ENCODE measurements at places on chromosomes 12 and 14.

GRCh38 chr12:18492372-18493025 lies 231.2 kb downstream of the PIK3C2G start:
- DNase-seq, result no peak

DNA sequence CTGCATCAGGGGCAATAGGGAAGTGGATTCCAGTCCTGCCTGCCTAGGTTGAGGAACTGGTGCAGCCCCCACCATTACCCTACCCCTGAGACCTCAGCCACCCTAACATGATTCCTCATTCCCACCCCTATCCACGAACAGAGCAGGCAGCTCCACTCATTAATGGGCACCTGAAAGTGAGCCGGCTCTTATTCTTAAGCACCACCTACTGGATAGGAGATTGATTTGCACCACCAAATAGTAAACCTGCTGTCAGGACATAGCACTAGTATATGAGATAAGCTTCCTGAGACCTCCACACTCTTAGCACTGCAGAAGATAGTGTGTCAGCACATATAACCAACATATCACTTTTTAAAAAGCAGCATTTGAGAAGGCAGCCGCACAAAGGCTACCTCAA lies 573.2 kb downstream of the SOX5 start:
- no peak for DNase-seq

GRCh38 chr12:62907078-62907477 lies 27.9 kb downstream of the PPM1H start:
- no peak for DNase-seq

GRCh38 chr14:95327558-95328374 lies 8.1 kb upstream of the CLMN start:
- DNase-seq, result no peak

GRCh38 chr12:88529531-88530488 lies 50.5 kb downstream of the KITLG start:
- peak; percentile 6 for DNase-seq

GRCh38 chr14:54040846-54041245 lies 84.2 kb upstream of the BMP4 start:
- no peak for DNase-seq

GRCh38 chr14:68951035-68951797 lies 27.9 kb downstream of the ACTN1 start:
- no peak for DNase-seq

- DNase-seq, result peak; percentile 1
These were observed 273.4 kb upstream of the SLC16A7 start for GRCh38 chr12:59322473-59322872.

DNA sequence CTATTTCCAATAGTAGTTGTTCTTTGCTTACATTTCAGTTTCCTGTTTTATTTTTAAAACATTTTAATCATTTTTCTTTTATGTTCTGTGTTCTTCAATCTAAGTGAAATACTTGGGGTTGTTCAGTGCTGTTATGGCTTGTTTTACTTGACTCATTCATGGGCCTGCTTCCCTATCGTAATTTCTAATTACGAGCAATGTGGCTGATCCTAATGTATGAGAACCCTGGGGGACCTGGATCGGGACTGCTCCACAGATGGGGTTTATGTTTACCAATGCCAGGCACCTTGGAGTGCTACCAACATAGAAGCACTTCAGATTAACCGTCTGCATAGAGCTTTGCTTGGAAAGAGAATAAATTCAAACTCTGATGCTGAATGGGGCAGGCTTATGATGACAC lies 29.8 kb downstream of the TECPR2 start:
- no peak for DNase-seq

GRCh38 chr12:103884316-103884715 lies 43.3 kb upstream of the NT5DC3 start:
- peak; percentile 10 for DNase-seq

DNA sequence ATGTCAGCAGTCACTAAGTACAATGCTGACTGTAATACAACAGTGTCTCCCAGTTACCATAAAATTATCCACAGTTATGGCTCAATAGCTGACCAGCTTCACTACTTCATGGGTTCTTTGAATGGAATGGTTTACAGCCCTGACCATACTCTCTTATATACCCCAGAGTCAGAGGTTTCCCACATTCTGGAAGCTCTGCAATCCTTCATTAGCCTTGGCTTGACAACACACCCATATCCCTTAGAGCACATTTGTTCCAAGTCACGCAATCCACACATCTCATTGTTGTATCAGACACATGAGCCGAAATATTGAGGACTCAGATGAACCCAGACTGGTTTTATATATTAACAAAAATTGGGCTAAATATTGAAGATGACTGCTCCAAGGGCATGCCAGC lies 209.4 kb upstream of the PLXNC1 start:
- DNase-seq, result no peak

- peak; percentile 42 for DNase-seq
These were observed 704 bp downstream of the ATP2B1 start for GRCh38 chr12:89707703-89708564.

GRCh38 chr12:674272-674781 lies 11.1 kb upstream of the NINJ2 start:
- DNase-seq, result no peak

- DNase-seq, result no peak
These were observed 856 bp upstream of the EIF4B start for GRCh38 chr12:53005215-53005985.

DNA sequence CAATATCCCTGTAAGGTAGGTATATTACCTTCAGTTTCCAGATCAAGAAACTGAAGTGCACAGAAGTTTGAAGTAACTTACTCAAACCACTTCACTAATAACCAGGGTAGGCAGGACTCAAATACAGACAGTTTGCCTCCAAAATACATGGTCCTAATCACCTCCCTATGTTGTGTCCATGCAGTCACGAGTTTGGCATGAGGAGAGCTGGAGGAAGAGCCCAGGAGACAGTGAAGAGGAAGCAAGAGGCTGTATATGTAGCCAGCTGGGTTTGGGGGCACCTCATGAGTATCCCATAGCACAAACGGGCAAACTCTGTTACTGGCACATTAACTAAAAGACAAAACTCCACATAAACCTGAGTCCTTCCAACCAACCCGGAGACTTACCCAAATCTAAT lies 79.2 kb downstream of the DUSP16 start:
- no peak for DNase-seq

- DNase-seq, result no peak
These were observed 126.4 kb downstream of the DUSP6 start for GRCh38 chr12:89225808-89226411.

DNA sequence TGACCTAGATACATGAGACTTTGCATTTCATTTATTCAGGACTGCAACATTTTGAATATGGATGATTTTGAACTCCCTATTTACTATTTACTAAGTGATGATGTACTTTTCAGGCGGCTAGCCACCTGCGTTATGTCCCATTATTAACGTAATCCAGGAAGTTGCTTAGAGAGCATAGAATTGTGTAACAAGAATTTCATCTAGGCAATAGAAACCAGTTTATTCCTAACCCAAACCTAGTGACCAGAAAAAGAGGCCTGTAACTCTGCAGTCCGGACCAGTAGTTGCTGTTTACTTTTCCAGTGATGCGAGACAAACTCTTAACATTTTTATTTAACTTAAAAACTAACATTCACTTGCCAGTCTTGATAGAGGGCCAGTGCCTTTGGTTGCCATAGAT lies 12.3 kb downstream of the NUDT4 start:
- no peak for DNase-seq

DNA sequence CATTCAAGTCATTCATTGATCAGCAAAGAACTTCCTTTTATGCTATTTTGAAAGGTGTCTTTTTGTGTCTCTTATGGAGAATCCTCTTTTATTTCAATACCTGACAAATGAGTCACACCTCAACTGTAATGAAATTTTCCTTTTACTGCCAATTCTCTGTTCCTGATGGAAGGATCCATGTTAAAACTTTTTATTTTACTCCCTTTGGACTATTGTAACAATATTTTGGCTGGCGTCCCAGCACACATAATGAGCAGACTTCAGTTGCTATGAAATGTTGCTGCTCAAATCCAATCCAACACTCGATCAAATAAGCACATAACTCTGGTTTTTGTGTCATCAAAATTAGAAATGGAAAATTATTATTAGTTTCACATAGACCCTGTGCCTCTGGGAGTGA lies 21.9 kb upstream of the SLC15A5 start:
- DNase-seq, result no peak

GRCh38 chr12:49644620-49644994 lies 21.2 kb downstream of the PRPF40B start:
- DNase-seq, result peak; percentile 28

DNA sequence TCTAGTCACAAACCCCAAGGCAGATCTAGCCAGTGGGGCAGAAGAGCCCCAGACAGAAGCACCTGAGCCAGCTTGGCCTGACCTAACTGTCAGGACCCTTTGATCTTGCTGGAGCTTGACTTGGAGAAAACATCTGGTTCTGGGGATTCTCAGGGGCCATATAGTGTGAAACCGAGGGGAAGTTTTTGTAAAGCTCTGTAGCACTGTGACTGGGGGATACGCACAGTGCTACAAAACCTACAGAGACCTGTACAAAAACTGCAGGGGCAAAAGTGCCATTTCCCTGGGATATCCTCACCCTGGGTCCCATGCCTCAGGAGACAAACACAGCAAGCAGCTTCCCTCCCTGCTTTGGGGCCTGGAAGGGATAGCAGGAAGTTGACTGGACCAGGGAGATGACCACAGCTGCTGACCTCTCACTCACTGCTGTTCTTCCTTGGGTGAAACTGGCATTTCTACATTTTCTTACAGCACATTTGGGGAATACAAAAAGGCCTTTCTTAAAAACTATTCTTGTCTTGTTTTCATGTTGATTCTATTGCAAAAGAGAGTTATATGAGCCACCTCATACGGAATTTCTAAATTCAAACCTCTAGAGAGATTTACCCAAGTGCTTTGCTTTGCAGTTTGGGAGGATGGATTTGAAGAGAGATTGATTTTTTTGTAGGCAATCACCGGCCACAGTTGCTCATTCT lies 140.0 kb downstream of the DAD1 start:
- no peak for DNase-seq

GRCh38 chr12:119914666-119915065 lies 37.5 kb upstream of the CIT start:
- no peak for DNase-seq

DNA sequence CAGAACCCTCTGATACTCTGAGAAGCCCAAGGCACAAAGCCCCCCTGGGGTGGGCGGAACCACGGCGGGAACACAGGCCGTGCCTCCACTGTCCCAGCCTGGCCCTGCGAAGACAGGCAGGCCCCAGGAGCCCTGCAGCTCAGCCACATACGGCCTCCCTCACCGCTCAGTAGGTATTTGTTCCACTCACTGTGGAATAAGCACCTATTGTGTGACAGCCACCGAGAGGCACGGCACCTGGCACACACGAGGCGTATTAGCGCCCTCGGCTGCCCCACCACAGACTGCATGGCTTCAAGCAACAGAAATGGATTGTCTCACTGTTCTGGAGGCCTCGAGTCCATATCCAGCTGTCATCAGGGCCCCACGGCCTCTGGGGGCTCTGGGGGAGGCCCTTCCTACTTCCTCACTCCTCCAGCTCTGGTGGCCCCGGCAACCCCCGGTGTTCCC lies 66.3 kb downstream of the NCOR2 start:
- DNase-seq, result no peak

- no peak for DNase-seq
These were observed 8.4 kb downstream of the GEMIN2 start for GRCh38 chr14:39122330-39123138.

DNA sequence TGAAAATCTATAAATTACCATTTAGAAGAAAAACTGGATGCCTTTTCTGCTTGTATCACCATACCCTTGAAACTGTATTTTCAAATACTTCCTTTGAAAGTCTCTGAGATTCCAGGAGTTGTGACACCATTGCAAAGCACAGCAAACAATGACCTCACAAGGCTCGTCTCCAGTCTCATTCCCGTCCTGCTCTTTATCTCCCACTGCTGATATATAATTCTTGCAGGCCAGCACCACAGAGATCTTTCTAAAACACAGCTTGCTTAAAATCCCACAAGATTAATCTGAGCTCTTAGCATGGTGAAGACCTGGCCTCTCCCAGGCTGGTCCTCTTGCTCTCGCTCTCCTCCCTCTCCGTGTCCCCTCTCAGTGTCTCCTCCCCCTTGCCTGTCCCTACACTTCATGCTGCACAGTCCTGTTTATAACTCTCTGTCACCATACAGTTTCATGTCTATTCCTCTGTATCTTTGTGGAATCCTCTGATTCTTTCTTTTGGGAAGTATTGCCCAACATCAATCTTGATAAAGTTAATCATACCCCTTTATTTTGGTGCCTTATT lies 51.8 kb downstream of the ZFYVE21 start:
- DNase-seq, result no peak

DNA sequence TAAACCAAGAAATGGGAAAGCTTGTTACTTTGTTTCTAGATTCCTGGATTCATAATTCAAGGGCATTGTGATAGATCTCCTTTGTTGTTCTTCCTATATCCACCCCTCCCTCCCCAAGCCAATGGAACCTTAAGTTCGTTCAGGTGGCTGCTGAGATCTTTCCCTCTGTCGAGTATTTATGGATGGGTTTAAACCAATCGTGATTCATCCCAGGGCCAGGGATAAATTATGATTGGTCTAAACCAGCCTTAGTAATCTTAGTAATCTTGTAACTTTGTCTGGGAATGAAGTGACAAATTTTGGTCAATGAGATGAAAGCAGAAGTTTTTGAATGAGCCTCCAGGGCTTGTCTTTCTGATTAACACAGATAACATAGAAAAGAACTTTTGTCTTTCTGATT lies 56.1 kb upstream of the PCED1B start:
- DNase-seq, result no peak

- DNase-seq, result no peak
These were observed 132.1 kb upstream of the SYT1 start for GRCh38 chr12:78732481-78732880.

- no peak for DNase-seq
These were observed 50.2 kb downstream of the SETD3 start for GRCh38 chr14:99430491-99430890.

DNA sequence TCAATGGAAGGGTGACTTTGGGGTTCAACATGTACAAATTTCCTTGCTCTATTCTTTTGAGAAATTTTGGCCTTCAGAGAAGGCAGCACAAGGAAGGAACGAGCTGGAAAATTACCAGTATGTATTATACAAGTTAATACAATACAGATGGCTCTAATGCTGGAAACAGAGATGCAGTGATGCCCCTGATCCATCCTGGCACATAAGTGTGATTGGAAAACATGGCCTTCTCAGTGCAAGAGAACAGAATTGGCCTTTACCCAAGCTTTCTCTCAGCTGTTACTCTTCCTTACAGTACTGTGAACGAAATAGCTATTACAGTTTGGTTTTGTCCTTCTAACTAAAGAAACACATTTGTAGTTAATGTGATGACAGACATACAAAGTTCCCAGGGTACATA lies 102.5 kb upstream of the GPHB5 start:
- no peak for DNase-seq
